Bone marrow (tissue), 2 donors: ENCODE measurements at places on chromosomes 1 and 21.
A peak's percentile ranks its signal among the peaks of the same experiment; 100 is the strongest.

GRCh38 chr1:45198185-45198584 lies 8.2 kb downstream of the ZSWIM5 start:
- no peak for DNase-seq

GRCh38 chr1:172566196-172566997 lies 33.4 kb downstream of the SUCO start:
- no peak for DNase-seq

- DNase-seq = no peak
These were observed 30.8 kb upstream of the KIF1B start for GRCh38 chr1:10179406-10180091.

DNA sequence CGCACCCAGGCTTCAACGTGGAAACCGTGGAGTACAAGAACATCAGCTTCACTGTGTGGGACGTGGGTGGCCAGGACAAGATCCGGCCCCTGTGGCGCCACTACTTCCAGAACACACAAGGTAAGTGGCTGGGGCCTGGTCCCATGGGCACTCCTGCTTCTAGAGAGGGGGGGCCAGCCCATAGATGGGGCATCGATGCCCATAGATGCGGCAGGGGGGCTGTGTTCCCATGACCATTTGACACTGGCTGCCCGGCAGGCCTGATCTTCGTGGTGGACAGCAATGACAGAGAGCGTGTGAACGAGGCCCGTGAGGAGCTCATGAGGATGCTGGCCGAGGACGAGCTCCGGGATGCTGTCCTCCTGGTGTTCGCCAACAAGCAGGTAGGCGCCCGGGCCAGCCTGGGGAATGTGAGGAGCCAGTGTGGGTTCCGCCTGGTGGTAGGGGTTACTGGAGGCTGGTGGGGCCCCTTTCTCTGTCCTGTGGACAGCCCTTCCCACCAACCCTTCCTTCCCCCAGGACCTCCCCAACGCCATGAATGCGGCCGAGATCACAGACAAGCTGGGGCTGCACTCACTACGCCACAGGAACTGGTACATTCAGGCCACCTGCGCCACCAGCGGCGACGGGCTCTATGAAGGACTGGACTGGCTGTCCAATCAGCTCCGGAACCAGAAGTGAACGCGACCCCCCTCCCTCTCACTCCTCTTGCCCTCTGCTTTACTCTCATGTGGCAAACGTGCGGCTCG lies 5.6 kb downstream of the C1orf35 start:
- no peak for DNase-seq

DNA sequence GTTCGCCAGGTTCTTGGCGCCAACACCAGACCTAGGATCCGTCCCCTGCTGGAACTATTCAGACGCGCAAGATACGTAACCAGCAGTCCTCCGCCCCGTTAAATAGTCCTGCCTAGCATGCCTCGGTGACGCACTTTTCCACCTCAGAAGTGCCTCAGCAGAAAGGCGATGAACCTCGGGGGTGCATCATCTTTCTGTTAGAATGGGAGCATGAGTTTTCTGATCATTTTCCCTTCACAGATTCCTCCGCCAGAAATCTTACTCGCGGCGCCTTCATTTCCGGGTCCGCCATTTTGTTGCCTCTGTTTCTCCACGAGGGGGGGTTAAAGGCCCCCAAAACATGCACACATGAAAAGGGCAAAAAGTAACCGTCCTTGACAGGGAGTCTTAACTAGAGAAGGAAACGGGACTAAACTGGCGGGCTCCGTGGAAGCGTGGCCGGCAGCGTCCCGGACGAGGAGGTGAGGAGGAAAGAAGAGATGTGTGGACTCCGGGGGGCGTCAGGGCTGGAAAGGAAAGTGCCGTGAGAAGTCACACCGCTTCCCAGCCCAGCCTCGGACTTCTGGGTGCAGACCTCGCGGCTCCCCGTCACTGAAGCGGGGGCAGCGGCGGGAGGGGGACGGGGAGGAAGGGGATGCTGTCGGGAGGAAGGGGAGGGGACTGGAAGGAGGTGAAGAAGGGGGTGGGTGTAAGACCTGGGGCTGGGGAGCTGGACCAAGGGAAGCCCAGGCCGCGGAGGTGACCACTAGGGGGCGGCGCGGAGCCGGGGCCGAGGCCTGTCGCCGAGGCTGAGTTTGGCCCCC lies at the start of gene GABPB2:
TSS of gene GABPB2 (plus strand) at position 288 of the 803 bp plus-strand sequence. CDS start 17,429 bp downstream, outside the sequence.
- DNase-seq = peak; percentile 87

GRCh38 chr1:239189998-239190512 lies 196.3 kb upstream of the CHRM3 start:
- no peak for DNase-seq

DNA sequence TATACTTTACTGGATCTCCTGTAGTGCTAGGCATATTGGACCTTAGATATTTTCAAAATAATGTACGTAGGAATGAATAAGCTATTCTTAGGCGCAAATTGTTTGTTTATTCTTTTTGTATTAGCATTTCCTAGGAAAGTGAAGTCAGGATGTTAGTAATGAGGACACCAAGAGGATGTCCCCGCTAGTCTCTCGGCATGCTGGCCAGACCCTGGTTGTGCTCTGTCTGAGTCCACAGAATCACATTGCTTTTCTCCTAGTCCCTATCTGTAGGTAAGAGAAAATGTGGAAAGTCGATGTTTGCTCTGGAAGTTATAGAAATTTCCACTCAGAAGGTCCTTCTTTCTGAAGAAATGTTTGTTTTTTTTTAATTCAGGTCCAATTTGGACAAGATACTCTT lies 31.1 kb downstream of the DNM3 start:
- DNase-seq = no peak

GRCh38 chr1:16248007-16248436 lies 11.0 kb upstream of the CPLANE2 start:
- no peak for DNase-seq
